Esophagus squamous epithelium (tissue), 5 donors: ENCODE measurements at places on chromosomes 12 and 14.

DNA sequence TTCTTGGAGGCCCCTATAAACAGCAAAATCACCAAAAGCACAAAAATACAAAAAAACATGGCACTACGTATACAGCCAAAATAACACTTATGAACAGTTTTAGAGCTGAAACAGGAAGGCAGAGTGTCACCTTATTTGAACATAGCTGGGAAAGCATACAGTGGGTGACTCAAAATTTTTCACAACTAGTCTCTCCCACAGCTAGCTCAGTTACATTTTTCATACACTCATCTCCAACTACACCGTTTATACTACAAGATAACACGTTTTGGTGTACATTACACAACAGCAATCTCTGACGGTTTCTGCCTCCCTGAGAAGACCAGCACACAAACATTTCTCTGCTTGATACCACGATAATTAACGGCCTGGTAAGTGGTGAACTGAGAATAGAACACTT, 2.9 kb downstream of the RAD52 start:
- DNase-seq: no peak

DNA sequence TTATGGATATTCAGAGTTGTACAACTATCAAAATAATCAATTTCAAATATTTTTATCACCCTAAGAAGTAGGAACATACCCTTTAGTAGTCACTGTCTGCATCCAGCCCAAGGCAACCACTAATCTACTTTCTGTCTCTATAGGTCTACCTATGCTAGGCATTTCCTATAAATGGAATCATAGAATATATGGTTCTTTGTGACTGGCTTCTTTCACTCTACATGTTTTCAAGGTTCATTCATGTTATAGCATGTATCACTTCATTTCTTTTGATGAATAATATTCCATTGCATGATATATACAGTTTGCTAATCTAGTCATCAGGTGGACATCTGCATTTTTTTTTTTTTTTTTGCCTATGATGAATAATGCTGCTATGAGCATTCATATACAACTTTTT, 112.4 kb downstream of the PPP1R12A start:
- DNase-seq: no peak

DNA sequence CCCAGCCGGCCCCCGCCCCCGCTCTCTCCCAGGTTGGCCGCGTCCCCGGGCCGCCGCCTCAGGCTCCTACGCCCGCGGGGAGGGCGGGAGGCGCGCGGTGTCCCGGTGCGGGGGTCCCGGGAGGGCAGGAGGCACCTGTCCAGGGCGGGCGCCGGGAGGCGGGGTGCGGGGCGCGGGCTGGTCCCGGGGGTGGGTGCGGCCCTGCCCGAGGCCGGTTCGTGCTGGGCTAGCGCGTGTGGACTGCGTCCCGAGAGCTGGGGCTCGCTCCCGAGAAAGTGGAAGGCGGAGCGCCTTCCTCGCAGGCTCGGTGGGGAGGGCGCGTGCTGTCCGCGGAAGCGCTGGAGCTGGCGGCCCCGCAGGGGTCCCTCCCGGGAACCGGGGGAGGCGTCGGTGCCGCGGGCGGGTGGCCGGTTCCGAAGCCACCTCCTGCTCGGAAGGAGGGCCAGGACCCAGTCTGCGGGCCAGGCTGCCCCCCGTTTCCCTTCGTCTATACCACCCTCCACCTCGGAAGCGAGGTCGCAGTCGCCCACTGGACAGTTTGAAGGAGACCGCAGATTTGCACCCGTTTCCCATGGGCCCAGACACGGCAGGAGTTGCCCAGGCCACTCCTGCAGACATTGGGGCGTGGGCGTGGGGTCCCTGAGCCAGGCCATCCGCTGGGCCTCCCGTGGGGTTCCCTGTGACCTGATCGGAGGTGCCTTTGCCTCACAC, 636 bp downstream of the ZFYVE21 start:
- no peak for DNase-seq

GRCh38 chr14:76755610-76756370, 5.5 kb upstream of the VASH1 start:
- DNase-seq: no peak

DNA sequence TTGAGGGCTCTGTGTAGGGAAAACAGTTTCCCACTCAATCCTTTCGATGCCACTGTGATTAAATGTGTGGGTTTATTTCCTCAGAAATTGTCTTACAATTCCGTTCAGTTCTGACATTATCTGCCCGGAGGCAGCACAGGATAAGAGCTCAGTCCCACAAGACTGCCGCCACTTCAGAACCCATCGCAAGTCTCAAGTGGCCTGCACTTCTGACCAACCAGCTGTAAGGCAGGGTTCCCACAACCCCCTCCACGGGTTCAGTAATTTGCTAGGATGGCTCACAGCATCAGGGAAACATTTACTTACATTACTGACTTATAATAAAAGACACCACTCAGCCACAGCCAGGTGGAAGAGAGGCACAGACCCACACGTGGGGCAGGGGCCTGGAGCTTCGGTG, 17.2 kb downstream of the BDKRB2 start:
- no peak for DNase-seq

- DNase-seq: no peak
Measured at GRCh38 chr14:74983343-74983742, 19.4 kb upstream of the EIF2B2 start.

- DNase-seq: no peak
Measured at GRCh38 chr12:110928700-110929099, 8.3 kb upstream of the MYL2 start.

DNA sequence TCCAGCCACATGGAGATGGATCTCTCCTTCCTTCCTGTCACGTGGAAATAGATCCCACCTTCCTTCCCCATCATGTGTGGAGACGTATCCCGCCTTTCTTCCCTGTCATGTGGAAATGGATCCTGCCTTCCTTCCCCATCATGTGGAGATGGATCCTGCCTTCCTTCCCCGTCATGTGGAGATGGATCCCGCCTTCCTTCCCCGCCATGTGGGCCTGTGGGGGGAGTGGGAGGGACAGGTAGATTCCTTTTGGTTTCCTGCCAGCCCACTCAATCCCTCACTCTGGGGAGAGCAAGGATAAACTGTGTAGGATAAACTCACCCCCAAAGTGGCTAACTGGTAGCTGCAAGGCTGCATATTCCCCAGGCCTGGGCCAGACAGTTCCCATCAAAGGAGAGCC, 31.7 kb upstream of the TDRD9 start:
- DNase-seq: no peak

- no peak for DNase-seq
Measured at GRCh38 chr12:65699251-65699650, 125.0 kb upstream of the HMGA2 start.

GRCh38 chr14:53399057-53399456, 245.9 kb upstream of the DDHD1 start:
- DNase-seq: no peak

DNA sequence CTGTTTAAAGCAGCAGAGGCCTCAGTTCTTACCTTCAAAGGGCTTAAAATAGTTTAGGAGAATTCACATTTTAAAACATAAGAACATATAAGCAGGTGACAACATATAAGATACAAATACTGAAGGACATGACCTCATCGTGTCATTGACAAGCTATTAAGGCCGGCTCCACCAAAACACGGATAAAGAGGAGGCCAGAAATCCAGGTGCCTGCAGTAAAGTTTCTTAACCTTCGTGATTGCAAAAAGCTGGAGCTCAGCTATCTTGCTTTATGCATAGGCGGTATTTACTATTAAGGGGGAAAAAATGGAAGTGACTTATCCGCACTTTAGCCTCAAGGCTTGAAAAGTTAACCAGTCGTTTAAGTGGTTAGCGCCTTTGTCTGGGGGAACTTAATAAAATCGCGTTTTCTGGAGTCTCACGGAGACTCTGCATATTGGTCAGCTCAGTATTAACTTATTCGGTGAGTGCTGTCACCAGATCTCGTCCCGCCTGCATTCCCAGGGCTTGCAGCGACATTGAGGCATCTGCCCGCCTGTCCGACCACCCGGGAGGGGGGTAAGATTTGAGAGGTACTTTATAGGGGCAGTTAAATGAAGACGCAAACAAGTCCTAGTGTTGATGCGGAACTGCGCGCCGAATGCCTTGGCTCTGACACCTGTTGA, 1.1 kb upstream of the SP1 start:
- DNase-seq: no peak

DNA sequence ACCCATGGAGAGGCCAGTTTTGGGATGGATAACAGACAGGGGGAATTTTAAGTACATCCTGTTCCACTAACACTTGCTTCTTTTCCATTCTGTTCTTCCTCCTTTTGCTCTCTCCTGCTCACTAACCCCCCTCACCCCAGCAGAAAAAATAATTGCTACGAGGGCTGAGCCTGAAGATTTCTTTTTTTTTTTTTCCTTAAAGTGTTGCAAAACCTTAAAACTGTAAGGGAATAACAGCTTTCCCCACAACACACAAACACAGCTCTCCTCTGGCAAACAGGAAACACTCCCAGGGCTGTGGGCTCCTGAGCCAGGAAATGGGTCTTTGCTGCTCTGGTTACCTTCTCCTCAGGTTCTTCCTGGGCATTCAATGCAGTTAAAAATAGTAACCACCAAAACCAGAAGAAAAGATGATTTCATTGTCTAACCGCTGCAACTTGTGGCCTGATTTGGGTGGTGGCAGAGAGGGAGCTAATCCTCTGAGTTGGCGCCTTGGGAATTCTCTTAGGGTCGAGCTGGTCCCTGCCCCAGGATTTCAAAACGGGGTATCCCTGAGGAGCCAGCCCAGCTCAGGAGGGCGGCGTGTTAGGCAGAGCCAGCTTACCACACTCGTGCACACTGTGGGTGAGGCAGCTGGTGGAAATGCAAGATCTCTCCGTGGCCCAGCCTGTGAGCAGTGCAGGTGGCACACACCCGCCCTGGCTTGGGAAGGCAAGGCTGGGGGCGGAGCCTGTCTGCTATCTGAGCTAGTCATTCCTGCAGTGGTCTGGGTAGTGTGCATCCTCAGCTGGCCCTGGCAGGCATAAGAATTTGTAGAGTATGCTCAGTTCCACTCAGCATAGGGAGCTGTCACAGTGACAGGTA, 17.1 kb upstream of the EMP1 start:
- no peak for DNase-seq

GRCh38 chr12:79732638-79733037, 41.9 kb upstream of the PAWR start:
- DNase-seq: no peak

- no peak for DNase-seq
Measured at GRCh38 chr12:4056910-4057845, 184.0 kb upstream of the PARP11 start.

GRCh38 chr14:97120611-97121031, 323.4 kb downstream of the VRK1 start:
- DNase-seq: no peak

DNA sequence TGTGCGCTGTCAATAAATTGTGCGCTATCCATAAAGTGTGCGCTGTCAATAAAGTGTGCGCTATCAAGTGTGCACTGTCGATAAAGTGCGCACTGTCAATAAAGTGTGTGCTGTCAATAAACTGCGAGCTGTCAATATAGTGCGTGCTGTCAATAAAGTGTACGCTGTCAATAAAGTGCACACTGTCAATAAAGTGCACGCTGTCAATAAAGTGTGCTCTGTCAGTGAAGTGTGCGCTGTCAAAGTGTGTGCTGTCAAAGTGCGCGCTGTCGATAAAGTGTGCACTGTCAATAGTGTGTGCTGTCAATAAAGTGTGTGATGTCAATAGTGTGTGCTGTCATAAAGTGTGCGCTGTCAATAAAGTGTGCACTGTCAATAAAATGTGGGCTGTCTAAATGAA, 2.9 kb upstream of the CHGA start:
- no peak for DNase-seq

GRCh38 chr14:75303381-75303789, 24.8 kb downstream of the FOS start:
- DNase-seq: no peak

DNA sequence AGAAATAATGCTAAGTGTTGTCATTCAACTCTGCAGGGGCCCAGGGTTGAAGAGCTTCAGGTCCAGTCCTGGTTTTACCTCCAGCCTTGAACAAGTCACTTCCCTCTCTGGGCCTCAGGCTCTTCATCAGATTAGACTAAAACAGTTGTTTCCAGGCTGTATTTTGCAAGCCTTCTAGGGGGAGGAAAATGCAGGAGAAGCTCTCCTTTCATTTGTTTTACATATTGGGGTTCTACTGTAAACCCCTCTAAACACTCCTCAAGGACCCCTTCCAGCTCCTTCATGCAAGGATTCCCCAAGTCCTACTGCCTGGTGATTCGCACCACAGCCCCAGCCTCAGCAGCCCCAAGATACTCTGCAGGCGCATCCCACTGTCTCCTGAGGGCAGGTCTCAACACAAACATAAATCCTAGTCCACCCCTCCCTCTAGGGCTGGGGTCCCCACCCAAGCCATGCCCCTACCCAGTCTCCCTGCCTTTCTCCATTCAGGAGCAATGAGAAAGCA, 2.7 kb downstream of the SDR9C7 start:
- no peak for DNase-seq

- DNase-seq: no peak
Measured at GRCh38 chr12:40137252-40137651, 31.4 kb upstream of the SLC2A13 start.

- DNase-seq: no peak
Measured at GRCh38 chr12:105665366-105665765, 334.9 kb downstream of the C12orf75 start.

GRCh38 chr12:114691763-114692185, 7.8 kb upstream of the TBX3 start:
- no peak for DNase-seq

DNA sequence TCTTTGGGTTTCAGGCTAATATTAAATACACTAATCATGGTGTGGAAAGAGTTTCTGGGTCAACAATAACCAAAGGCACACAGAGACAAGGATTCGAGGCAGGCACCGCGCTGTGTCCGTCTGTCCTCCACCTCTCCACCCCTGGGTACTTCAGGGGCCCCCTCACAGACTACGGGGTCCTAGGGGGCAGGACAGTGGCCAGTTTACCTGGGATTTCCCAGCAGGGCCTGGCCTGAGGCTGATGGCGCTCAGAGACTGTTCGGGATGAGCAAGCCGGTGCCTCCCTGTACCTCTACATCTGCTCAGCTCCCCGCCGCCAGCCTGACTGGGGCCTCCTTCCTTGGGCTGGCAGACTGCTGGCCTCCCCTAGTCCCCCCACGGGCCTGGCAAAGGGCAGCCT, 18.1 kb upstream of the EIF5 start:
- DNase-seq: no peak
